Osteocyte (in vitro differentiated cells): ENCODE measurements at places on chromosomes 1 and 21.

- H3K4me3 ChIP-seq, result no peak overlapping the region
- peaks cover 9% of the 10 kb centered on the region for H3K4me1 ChIP-seq
- H3K36me3 ChIP-seq, result no peaks in the 10 kb centered on the region
Observed at GRCh38 chr1:52558941-52559340, 6.0 kb upstream of the TUT4 start.

DNA sequence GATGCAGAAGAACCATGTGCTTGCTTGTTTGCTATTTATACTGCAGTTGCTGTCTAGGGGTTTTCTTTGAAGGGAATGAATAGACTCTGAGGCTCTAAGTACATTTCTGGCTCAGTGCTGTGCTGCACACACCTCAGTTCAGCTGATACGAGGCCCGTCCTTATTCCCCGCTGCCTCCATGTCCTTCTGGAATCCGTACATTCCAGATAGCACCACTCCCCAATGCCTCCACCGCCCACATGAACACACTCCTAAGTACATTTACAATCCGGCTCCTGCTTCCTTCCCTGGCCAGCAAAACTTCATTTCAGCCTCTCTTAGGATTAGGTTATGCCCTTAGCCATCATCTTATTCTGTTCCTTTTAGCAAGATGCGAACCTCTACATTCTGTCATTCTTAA lies 57.1 kb downstream of the KCNC4 start:
- H3K36me3 ChIP-seq, result no peaks in the 10 kb centered on the region
- H3K4me1 ChIP-seq, result no peaks in the 10 kb centered on the region
- H3K4me3 ChIP-seq, result no peak overlapping the region

DNA sequence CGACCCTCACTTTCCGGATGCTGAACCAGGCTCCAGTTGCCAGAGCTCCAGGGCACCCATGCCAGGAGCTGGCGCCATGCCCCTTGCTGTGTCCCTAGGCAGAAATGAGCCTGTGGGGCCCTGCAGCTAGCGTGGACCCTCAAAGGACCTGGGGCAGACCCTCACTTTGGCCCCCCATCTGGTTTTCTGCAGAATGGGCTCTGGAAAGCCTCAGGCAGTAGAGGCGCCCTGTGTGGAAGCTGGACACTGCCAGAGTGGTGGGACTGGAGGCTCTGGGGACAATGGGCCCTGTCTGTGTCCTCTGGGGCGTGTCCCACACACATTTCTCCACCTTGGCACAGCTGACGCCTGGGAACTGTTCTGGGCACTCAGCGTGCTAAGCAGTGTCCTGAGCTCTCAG lies 6.3 kb upstream of the AURKAIP1 start:
- H3K36me3 ChIP-seq, result peaks cover 10% of the 10 kb centered on the region
- DNase-seq, result no peak
- H3K4me3 ChIP-seq, result no peak overlapping the region
- H3K27ac ChIP-seq, result no peak overlapping the region

GRCh38 chr1:165639821-165640623 lies 9.0 kb downstream of the MGST3 start:
- no peak for DNase-seq
- peaks cover 27% of the 10 kb centered on the region for H3K4me1 ChIP-seq
- peaks cover 12% of the 10 kb centered on the region for H3K36me3 ChIP-seq
- no peaks in the 10 kb centered on the region for H3K27me3 ChIP-seq

DNA sequence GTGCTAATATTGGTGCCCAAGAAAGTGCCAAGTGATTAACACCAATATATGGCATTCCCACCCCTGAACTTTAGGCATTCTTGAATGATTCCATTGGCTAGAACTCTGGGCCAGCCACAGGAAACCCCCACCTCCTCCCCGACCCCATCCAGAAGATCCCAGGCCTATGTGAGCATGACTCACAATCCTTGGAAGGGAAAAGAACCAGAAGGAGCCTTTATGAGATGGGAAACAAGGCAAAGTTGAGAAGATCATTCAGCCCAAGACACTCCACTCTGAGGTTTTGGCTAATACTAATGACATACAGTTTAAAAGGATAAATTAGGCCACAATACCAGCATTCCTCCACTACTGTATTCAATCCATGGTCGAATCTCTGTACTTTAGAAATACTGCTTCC lies 21.8 kb downstream of the ELK4 start:
- H3K4me1 ChIP-seq, result peaks cover 6% of the 10 kb centered on the region
- H3K36me3 ChIP-seq, result peaks cover 27% of the 10 kb centered on the region
- H3K27ac ChIP-seq, result no peak overlapping the region
- H3K27me3 ChIP-seq, result no peaks in the 10 kb centered on the region
- no peak for DNase-seq

DNA sequence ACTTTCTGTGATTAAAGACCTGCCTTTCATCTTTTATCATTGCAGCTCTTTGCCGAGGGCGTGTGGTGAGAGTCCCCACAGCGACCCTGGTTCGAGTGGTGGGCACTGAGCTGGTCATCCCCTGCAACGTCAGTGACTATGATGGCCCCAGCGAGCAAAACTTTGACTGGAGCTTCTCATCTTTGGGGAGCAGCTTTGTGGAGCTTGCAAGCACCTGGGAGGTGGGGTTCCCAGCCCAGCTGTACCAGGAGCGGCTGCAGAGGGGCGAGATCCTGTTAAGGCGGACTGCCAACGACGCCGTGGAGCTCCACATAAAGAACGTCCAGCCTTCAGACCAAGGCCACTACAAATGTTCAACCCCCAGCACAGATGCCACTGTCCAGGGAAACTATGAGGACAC lies 32.0 kb downstream of the PTGFRN start:
- H3K27me3 ChIP-seq, result no peaks in the 10 kb centered on the region
- DNase-seq, result no peak
- H3K4me3 ChIP-seq, result no peak overlapping the region
- peaks cover 4% of the 10 kb centered on the region for H3K36me3 ChIP-seq

DNA sequence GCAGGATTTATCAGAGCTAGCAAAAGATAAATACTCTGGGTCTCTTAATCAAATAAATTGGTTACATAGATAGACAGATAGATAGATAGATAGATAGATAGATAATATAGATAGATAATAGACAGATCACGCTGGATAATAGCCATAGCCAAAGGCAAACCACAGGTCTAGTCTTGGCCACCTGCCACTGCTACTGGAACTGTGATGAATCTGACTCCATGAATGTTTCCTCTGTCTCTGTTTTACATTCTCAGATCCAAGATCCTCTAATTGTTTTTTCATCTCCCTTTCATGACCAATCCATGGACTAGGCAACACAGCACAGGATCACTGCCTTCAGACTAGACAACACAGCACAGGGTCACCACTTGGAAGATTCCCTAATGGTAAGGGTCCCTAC lies 444.7 kb upstream of the NFIA start:
- H3K27ac ChIP-seq, result no peak overlapping the region
- peaks cover 18% of the 10 kb centered on the region for H3K27me3 ChIP-seq
- H3K36me3 ChIP-seq, result no peaks in the 10 kb centered on the region

- H3K4me1 ChIP-seq, result no peaks in the 10 kb centered on the region
- no peaks in the 10 kb centered on the region for H3K36me3 ChIP-seq
- H3K27ac ChIP-seq, result no peak overlapping the region
Observed at GRCh38 chr1:81330111-81330510, 470.6 kb upstream of the ADGRL2 start.

DNA sequence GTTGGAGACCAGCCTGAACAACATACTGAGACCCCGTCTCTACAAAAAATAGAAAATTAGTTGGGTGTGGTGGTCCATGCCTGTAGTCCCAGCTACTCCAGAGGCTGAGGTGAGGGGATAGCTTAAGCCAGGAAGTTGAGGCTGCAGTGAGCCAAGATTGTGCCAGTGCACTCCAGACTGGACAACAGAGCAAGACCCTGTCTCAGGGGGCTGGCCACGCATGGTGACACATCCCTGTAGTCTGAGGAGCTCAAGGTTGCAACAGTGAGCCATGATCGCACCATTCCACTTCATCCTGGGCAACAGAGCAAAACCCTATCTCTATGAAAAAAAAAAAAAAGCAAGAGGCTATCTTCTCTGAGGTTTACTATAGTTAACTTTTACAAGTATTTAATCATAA lies 12.7 kb upstream of the UBE4B start:
- no peak overlapping the region for H3K4me3 ChIP-seq
- no peak overlapping the region for H3K27ac ChIP-seq
- peaks cover 29% of the 10 kb centered on the region for H3K4me1 ChIP-seq
- no peaks in the 10 kb centered on the region for H3K27me3 ChIP-seq
- no peak for DNase-seq

- H3K36me3 ChIP-seq, result no peaks in the 10 kb centered on the region
- DNase-seq, result peak; percentile 95
- peaks cover 3% of the 10 kb centered on the region for H3K27me3 ChIP-seq
- peak within 1 kb of the TSS; percentile 95 for H3K4me3 ChIP-seq
- peak within 1 kb of the TSS; percentile 78 for H3K27ac ChIP-seq
Observed at GRCh38 chr1:205321162-205321958, at the start of gene NUAK2. Gene NUAK2, minus strand, starts transcription at chr1:205321745. Its CDS starts 117 bp downstream, at chr1:205321628.

DNA sequence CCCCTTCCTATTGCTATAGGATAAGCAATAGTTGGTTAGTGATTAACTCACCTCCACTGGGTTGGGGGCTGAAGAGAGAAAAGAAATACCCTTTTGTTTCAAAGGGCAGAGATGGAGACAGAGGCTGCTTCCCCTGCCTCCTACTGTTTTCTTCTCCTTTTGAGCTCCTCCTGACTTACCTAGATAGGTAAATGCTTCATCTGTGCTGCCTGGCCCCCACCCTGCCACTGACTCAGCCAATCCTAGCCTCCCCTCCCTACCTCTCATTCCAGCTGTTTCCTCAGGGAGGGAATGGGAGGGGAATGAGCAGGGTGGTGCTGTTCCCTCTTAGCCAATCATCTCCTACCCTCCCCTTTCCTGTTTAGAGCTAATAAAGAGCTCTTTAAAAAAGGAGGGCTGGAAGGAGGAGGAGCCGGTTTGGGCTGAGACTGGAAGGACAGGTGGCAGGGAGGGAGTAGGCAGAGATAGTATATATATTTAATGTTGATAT lies at the start of gene C1orf116:
TSS of gene C1orf116 (minus strand) at position 229 of the 490 bp plus-strand sequence. CDS start 5,158 bp downstream, outside the sequence.
- H3K4me1 ChIP-seq, result no peaks in the 10 kb centered on the region
- H3K4me3 ChIP-seq, result no peak within 1 kb of the TSS
- peaks cover 61% of the 10 kb centered on the region for H3K27me3 ChIP-seq
- no peaks in the 10 kb centered on the region for H3K36me3 ChIP-seq
- no peak for DNase-seq
- H3K27ac ChIP-seq, result no peak within 1 kb of the TSS

GRCh38 chr1:160620942-160621632 lies 25.8 kb downstream of the SLAMF1 start:
- no peak for DNase-seq
- H3K36me3 ChIP-seq, result no peaks in the 10 kb centered on the region
- H3K4me1 ChIP-seq, result no peaks in the 10 kb centered on the region
- H3K27me3 ChIP-seq, result peaks cover 11% of the 10 kb centered on the region

DNA sequence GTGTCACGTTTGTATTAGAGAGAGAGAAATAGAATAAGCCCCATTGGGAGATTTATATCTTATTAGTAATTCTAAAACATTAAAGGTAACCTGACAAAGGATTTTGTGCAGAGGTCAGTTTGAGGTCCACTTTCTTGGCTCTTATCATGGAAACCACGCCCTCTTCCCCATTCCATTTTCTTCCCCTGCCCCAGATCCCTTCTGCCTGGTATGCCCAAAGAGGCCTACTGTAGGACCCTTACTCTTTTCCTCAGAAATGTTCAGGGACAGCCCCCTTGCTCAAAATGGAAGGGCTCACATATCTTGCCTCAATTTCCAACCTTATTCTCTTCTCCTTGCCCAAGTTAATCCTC lies 9.6 kb downstream of the CCDC185 start:
- no peak overlapping the region for H3K27ac ChIP-seq
- no peak for DNase-seq
- H3K27me3 ChIP-seq, result peaks cover 3% of the 10 kb centered on the region

- H3K4me1 ChIP-seq, result peaks cover 32% of the 10 kb centered on the region
- peaks cover 11% of the 10 kb centered on the region for H3K36me3 ChIP-seq
- H3K27me3 ChIP-seq, result no peaks in the 10 kb centered on the region
- no peak overlapping the region for H3K27ac ChIP-seq
- DNase-seq, result no peak
Observed at GRCh38 chr1:164583835-164584539, 25.0 kb downstream of the PBX1 start.

DNA sequence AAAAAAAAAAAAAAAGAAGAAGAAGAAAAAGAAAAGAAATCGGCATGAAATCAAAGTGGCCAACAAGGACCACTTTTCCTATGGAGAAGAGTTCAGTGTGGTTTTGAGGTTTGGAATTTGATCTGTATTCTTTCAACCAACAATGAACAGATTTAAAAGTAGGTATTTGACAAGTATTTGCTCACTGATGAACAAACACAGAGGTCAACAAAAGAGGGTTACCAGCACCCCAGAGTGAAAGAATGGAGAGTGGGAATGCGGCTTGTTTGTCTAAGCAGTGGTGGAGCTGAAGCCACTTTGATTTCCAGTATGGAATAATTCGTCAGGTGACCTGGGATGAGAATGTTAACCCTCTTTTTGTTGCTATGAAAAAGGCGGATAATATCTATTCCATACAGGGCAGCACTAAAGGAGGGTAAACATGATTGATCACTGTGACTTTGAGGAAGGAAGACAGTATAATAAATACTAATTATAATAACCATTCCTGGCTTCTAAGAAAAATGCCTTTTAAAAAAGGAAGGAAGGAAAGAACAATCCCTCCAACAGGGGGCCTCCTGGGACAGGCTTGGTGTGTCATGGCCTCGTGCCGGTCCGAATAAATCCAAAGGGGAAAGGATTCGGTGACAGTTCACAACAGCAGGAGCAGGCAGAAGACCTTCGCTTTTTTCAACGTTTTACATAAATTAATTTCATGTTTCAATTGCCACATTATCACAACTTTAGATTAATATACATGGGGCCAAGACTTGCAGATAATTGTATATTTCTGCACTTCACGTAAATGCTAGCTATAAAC lies 37.2 kb upstream of the SIM2 start:
- H3K36me3 ChIP-seq, result no peaks in the 10 kb centered on the region
- peaks cover 13% of the 10 kb centered on the region for H3K4me1 ChIP-seq
- H3K27me3 ChIP-seq, result peaks cover 60% of the 10 kb centered on the region
- DNase-seq, result no peak

- peak overlapping the region; percentile 41 for H3K27ac ChIP-seq
- no peak for DNase-seq
- H3K4me1 ChIP-seq, result peaks cover 36% of the 10 kb centered on the region
Observed at GRCh38 chr1:226737819-226738420, 1.2 kb downstream of the ITPKB start.

- no peaks in the 10 kb centered on the region for H3K27me3 ChIP-seq
- peaks cover 41% of the 10 kb centered on the region for H3K36me3 ChIP-seq
- H3K27ac ChIP-seq, result no peak overlapping the region
- DNase-seq, result no peak
- no peak overlapping the region for H3K4me3 ChIP-seq
Observed at GRCh38 chr1:225554216-225554812, 98.6 kb downstream of the ENAH start.

DNA sequence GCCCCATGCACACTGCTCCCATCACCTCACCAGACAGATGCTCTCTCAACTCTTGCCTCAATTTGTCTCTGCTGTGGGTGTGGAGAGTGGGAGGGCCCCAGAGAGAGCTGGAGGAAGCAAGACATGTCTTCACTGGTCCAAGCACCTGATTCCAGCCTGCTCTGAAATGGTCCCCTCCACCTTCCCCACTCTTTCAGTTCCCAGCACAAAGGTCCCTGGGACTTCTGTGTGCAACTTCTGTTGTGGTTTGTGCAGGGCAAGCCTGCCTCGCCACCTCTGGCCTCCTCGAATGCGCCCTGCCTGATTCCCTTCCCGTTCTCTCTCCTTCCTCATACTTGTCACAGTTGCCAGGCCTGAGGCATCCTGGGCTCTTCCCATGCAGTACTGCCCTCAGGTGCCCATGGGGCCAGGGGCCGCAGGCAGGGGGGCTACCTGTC lies 119.3 kb downstream of the SYT2 start:
- no peak overlapping the region for H3K27ac ChIP-seq
- H3K4me3 ChIP-seq, result no peak overlapping the region
- H3K36me3 ChIP-seq, result no peaks in the 10 kb centered on the region
- peaks cover 43% of the 10 kb centered on the region for H3K4me1 ChIP-seq

- DNase-seq, result no peak
- peaks cover 34% of the 10 kb centered on the region for H3K4me1 ChIP-seq
- H3K27me3 ChIP-seq, result no peaks in the 10 kb centered on the region
Observed at GRCh38 chr1:230186003-230186863, 119.2 kb downstream of the GALNT2 start.
